ENCODE measurements at places on chromosomes 7 and 10. TPM values are rescaled to one million over a fixed set of nuclear protein-coding genes. Genes with fewer than 3 reads are reported as not detected.
A peak's percentile ranks its signal among the peaks of the same experiment; 100 is the strongest.

- DNase-seq = no peak
These were observed 479.9 kb upstream of the FOXK1 start for GRCh38 chr7:4202154-4202736.

GRCh38 chr7:155931396-155932085 lies 119.3 kb upstream of the SHH start:
- DNase-seq = no peak

DNA sequence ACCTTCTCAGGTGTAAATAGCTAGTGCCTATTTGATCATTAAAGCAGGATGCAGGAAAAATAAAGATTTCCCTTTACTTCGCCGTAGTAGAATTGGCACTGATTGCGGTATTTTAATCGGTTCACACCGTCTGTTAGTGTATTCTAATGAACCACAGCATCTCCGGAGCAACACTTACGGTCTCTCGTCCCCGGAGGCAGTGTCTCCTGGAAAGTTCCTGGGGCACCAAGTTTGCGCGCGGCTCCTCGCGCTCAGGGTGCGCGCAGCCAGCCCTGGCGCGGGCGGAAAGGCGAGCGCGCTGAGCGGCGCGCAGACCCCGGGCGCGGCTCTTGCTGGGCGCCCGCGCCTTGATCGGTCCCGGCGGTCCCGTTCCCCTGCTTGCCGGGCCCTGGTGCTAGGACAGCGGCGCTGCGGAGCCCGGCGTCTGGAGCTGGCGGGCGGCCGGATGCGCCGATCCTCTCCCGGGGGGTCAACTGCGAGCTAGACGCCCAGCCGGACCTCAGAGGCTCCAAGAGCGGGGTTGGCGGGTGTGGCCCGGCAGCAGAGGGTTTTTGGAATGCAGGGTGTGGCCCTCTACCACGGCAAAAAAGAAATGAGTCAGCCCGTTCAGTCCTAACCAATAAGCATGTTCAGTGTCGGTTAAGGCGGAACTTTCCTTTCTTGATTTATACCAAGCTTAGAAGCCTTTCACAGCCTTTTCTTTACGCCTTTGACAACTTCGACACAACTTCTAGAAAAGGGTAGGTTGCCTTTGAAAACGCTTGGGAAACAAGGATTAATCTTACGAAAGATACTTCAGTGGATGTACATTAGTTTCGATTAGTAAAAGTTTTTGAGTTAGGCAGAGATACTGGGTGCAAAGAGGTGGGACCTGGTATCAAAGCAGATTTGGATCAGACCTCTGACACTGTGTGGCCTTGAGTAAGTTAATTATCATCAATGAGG lies 166.8 kb upstream of the ASAH2 start:
- peak; percentile 69 for DNase-seq

GRCh38 chr7:113521468-113521867 lies 397.3 kb downstream of the PPP1R3A start:
- no peak for DNase-seq

- DNase-seq = no peak
These were observed 229.7 kb upstream of the NFE2L3 start for GRCh38 chr7:25922296-25922695.

DNA sequence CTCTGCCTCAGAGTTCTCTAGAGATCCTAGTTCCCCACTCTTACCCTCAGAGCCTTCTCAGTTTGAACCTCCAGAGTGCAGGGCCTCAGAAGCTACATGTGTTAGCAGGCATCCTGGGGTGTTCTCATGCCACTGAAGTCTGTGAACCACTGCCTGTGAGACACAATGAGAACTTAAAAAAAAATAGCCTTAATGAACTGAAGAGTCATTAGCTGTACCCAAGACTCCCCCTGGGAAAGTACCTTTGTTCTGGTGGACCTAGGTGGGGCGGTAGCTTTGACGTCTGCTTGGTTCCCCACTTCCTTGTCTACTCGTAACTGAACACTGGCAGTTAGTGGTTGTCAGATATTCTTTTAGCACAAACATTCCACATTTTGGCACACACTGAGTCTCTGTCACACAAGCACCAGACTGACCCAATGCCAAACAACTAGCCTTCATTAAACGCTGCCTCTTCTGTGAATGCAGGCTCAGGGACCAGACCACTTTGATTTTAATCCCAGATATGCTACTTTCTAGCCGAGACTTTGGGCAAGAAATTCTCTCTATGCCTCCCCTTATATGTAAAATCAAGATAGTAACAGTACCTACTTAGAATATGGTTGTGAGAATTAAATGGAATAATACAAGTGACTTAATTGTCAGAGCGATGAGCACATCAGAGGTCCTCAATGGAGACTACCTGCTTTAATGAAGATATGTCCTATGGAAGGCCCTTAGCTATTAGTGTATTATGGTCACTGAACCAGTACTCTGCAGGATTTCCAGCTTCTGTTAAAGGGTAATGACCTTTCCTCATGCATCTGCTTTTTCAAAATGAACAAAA lies 75.3 kb upstream of the CC2D2B start:
- no peak for DNase-seq

DNA sequence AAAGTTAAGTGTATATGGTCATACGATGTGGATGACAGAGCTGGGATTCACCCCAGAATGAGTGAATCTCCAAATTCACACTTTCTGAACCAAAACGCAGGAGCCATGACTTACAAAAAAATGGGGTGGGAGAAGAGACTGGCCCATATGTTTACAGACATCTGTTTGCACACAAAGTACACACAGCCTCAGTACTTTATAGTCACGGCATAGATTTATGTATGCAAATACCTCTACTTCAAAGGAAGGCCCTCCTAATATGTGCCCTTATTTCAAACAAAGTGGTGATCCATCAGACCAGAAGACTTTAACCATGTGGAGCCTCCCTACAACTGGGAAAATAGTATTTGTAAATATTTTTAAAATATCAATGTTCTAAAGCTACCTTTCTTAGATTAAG lies 22.2 kb upstream of the JMJD1C start:
- DNase-seq = no peak

- no peak for DNase-seq
These were observed 174.4 kb upstream of the SHH start for GRCh38 chr7:155986497-155987160.

- DNase-seq = peak; percentile 75
These were observed 48.6 kb downstream of the MALSU1 start for GRCh38 chr7:23347682-23348180.

DNA sequence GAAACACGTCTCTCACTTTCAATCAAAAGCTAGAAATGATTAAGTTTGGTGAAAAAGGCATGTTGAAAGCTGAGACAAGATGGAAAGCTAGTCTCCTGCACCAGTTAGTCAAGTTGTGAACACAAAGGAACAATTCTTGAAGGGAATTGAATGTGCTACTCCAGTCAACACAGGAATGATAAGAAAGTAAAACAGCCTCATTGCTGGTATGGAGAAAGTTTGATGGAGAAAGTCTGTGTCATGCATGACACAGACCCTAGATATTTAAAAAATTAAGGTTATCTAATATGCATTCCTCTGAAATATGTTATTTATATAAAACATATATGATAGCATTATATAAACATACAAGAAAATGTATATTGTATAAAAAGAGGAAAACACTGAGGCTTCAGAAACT lies 699.4 kb upstream of the FZD8 start:
- no peak for DNase-seq

DNA sequence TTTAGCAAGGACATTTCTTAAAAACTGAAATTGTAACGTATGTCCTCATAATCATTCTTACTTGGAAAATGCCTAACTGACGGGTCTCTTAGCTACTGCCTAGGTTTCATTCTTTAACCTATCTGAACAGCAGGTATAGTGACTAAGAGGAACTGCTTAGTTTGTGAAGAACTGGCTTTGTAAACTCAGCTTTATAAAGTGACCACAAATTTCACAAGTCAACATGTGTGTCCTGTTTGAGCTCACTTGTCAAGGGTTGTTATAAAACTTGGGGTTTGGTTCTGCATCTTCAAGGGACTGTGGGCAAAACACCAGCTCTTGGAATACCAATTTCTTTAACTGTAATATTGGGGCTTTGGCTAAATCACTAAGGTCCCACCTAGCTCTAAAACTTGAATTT lies 32.2 kb downstream of the MRPS33 start:
- no peak for DNase-seq

DNA sequence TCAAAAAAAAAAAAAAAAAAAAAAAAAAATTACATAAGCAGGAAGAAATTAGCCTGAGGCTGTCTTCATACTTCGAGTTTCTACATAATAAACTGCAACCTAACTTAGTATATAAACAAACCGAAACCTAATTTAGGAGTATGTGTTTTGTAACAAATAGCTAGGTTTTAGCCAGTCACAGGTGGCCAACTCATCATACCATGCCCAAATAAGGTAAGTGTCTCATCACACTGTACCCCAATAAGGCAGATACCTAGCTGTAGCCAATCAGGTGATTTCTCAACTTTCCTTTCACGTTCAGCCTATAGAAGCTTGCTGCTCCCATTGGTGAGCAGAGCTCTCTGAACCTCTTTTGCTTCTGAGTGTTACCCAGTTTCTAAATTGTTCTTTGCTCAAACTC lies 13.9 kb upstream of the AGR2 start:
- no peak for DNase-seq

DNA sequence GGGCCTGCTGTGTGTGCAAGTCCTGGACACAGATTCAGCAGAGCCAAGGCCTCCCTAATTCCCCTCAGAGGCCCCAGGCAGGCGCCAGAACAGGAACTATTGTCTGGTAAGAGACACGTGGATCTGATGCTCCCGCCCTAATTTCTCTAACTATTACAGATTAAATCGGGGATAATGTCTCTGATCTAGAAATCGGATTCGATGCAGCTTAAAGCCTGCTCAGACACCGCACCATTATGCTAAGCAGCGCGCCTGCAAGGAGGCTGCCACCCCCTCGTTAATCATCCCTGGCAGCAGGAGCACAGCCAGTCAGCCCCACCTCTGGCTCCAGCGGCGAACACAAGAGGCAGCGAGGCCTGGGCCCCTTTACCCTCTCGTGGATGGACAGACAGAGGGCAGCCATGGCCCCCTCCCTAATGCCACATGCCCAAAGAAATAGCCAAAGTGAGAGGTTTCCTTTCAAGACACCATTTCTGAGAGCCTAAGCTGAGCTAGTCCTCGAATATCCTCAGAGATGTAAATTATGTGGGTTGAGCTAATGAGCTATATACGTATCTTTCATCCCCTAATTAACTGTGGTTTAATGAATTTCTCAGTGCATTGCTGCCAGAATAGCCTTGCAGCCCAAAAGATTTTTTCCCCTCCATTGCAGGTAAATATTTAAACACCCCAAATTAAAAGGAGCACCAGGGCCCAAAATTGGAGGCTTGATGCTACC lies 122.1 kb downstream of the GRID1 start:
- no peak for DNase-seq

DNA sequence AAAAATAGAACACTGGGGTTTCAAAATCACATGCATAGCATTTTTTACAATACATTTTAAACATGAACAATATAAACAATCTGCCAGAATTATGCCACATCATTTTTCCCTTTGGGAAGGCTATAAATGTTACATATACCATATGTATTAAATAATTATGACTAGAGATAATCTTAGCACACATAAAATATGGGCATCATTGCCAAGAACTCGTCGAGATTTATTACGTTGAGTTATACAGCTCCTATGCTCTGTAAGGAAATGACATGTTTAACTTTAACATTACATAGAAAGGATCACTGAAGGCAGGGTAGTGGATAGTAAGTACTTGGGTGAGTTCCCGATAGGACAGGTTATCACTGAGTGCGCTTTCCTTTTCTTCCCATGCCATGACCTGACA lies 267.8 kb downstream of the PARD3 start:
- no peak for DNase-seq

- no peak for DNase-seq
These were observed 36.1 kb downstream of the UBTD1 start for GRCh38 chr10:97534746-97535367.

DNA sequence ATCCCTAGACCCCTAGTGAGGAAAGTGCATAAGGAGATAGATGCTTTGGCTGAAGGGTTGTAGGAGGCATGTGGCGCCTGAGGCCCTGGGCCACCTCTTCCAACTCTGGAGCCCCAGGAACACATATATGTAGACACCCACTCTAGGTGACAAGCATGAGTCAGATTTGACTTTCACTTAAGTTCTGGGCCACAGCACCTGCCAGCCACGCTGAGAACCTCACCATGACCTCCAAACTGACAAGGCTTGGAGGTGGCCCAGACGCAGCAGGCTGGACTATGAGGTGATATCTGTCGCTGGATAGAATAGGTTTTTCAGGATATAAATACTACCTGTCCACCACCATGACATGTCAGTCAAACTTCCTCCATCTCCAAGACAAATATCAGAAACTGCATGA lies 894.0 kb upstream of the ZNF722 start:
- no peak for DNase-seq

- DNase-seq = no peak
These were observed 60.3 kb upstream of the C1GALT1 start for GRCh38 chr7:7122033-7122478.

- DNase-seq = no peak
These were observed 164.6 kb upstream of the GRM3 start for GRCh38 chr7:86479144-86479543.

DNA sequence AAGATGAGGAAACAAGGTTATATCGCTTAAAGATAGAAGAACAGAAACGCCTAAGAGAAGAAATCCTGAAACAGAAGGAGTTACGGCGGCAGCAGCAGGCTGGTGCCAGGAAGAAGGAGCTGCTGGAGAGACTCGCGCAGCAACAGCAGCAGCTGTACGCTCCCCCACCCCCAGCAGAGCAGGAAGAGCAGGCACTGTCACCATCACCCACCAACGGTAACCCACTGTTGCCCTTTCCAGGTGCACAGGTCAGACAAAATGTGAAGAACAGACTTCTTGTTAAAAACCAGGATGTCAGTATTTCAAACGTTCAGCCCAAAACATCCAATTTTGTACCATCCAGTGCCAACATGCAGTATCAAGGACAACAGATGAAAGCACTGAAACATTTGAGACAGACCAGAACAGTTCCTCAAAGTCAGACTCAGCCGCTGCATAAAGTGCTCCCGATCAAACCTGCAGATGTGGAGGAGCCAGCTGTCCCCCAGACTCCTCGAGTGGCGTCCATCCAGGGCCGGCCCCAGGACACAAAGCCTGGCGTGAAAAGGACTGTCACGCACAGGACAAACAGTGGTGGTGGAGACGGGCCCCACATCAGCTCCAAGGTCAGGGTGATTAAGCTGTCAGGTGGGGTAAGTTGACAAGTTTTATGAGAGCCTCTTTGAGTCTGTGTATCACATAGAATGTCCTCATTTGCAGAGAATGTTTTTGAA lies 67.1 kb downstream of the SHH start:
- no peak for DNase-seq

GRCh38 chr10:75176736-75177135 lies 33.9 kb upstream of the VDAC2 start:
- no peak for DNase-seq

DNA sequence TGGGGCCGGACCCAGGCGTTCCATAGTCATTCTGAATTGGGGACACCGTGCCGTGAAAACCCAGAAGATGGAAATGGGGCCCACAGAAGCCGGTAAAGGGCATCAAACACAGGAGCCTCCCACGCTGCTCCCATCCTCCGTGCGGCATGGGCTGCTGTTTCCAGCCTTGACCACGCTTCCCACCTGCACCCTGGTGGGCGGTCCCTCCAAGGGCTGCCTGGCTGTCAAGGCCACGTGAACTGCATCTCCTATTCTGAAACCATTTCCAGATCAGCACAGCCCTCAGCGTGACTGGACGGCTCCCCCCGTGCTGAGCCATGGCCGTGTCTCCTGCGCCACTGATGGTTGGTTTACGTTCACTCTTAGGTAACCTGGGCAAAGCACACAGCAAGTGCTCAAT lies 14.1 kb downstream of the CFAP46 start:
- no peak for DNase-seq

VWDE gene
- polyA plus RNA-seq = not detected

RUFY2 gene
- 6.7 TPM for polyA plus RNA-seq

C10orf95 gene
- not detected for polyA plus RNA-seq

IGF2BP3 gene
- polyA plus RNA-seq = 14.4 TPM

PRLHR gene
- not detected for polyA plus RNA-seq

PRTFDC1 gene
- polyA plus RNA-seq = 8.1 TPM
